Stimulated activated CD8-positive, alpha-beta memory T cell treated with anti-CD3 and anti-CD28 coated beads, Interleukin-2, amount 100 ng/mL, for 1 hour (primary cell): ENCODE measurements at places on chromosomes 2 and 18.

DNA sequence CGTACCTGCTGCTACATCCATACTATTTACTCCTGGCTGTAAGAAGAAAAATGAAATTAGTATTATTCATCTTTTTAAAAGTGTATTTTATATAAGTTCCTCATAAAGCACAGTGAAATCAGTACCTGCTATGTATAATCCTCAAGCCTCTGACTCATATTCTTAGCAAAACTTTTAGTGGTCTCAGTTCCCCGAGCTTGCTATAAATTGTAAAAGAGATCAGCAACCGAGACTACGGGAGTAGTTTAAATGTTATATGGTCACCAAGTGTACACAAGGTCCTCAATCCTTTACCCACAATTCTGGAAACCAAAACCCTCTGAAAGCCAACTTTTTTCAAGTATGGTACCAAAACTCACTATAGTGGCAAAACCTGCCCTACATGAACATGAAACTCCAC, 24.2 kb downstream of the PRPF40A start:
- DNase-seq = no peak

DNA sequence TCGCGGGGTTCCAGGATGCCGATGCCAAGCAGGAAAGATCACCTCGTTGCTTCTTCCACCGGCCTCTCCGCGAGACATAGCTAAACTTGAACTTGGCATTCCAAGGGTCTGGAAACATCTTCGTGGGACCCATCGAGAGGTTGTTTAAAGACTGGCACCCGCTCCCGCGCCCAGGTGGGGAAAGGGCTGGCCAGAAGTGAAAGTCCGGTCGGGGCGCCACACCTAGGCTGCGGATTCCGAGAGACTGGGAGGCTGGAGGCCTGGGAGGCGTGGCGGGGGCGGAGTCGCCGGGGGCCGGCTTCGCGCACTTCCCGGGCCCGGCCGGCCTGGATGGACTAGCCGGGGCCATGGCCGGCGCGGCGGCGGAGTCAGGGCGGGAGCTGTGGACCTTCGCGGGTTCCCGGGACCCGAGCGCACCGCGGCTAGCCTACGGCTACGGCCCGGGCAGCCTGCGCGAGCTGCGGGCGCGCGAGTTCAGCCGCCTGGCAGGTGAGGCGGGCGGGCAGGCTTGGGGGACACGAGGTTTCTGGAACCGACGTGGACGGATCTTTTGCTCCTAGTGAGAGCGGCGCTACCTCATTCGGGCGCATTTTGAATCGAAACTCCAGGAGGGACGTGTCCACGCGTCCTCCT, at the start of gene MOCOS:
TSS of gene MOCOS (plus strand) at position 305 of the 633 bp plus-strand sequence. CDS start at position 348, 43 bp downstream.
- peak; percentile 10 for DNase-seq

- no peak for DNase-seq
Observed at GRCh38 chr18:45423659-45424058, 191.6 kb upstream of the SLC14A2 start.

GRCh38 chr18:26941584-26941983, 76.1 kb upstream of the AQP4 start:
- no peak for DNase-seq

DNA sequence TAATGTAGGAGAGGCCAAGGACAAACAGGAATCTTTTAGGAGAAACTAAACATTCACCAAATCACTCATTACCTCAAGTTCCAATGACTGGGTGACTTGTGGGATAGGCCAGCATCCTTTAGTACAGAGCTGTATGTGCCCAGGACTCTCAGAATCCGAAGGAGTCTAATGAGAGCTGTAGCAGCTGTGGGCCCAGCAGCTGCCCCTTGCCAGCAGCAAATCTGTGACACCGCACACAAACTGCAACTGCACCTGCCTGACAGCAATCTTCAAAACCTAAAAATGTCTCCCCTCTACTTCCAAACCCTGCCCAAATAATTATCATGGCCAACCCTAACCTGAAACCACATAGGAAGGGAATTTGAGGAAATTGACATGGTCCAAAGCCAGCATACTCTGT, 44.5 kb upstream of the ACVR2A start:
- DNase-seq = no peak

DNA sequence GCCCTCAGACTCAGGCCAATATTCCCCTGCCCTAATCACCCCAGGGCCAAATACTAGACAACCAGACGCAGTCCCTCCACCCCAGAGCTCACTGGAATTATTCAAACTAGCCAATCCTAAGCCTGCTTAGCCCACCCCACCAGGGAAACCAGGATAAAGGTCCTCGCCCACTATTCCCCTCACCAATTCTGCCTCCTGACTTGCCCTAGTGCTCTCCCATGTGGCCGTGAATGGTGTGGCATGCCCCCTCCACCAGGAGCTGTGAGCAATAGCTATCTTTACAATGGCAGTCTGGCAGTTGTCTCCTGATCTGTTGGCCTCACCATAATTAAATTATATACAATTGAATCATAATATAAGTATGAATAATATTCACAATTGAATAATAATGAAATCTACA, 42.3 kb downstream of the FAM124B start:
- DNase-seq = no peak
